ENCODE measurements at places on chromosomes 3 and 15.

DNA sequence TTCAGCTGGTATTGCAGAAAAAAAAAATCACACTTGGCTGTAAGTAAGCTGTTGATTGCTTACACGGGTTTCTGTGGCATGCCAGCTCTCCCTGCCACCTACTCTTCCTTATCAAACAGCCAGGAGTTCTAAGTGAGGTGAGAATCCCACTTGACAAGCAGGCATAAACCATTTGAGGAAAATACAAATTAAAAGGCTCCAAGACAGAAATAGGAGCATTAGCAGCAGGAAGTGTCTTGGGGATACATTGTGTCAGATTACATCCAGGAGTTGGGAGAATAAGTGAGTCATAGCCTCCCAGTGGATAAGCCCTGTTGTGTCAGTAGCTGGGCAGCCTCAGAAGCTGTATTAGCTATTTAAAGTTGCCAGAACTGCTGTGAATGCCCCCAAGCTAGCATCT, 256.0 kb downstream of the CNTN4 start:
- DNase-seq: no peak

DNA sequence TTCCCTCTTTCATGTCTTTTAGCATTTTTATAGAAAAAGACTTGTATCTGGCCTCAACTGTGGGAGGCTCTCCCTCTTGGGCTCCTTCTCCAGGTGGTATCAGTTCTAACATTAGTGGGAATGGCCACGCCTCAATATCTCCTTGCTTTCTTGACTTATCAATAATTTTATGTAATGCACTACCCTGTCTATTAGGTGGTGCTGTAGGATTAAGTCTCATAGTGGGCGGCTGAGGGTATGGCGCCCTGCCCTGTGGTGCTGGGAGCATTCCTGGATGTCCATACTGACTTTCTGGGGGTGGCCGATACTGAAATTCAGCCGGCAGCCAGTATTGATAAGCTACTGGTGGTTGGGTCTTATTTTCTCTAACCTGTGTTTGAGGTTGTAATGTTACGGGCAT, 8.7 kb upstream of the RPUSD3 start:
- no peak for DNase-seq

DNA sequence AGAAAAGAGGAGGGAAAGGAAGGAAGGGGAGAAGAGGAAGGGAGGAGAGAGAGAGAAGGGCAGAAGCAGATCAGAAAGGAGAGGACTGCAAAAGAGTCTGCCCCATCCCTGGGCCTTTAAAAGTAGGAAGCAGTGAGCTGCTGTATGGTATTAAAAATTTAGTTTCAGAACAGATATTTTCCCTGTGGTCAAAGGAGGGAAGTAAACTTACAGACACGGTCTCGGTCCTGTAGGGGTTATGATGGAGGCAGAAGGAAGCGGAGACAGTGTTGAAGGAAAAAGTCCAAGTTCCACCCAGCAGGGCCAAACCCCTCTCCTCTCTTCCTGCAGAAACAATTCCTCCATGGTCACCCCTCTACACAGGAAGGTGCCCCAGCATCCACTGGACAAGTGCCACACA, 122.0 kb upstream of the PROK2 start:
- no peak for DNase-seq

GRCh38 chr3:25423780-25424588, 4.1 kb upstream of the RARB start:
- no peak for DNase-seq

DNA sequence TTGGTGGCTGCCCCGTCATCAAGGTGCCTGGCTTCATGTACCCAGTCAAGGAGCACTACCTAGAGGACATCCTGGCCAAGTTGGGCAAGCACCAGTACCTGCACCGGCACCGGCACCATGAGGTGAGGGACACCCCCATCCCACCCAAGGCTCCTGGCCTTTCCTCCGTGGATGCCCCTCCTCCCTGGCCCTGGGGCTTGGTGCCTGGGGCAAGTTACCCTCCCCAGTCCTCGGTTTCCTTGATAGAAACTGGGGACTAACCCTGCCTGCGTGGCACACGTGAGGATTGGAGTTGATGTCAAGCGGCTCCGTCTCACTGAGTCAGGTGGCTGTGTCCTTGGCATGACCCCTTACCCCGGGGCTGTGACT, 43.9 kb downstream of the DHX30 start:
- no peak for DNase-seq

DNA sequence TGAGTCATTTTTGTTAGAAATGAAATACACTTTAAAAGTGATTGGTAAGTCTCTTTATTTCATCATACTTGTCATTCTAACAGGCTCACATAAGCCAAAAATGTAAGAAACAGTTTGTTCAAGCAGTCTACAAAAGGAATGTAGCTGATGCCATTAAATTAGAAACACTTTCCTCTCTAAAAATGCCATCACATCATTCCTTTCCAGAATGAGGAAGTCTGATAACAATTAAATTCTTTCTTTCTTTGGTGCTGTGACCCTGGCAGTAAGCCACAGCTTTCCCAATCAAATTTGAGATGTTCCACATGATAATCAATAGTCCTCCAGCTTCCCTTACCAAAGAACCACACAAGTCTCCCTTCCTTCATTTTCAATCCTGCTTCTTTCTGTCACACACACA, 9.4 kb upstream of the P2RY1 start:
- DNase-seq: no peak

- no peak for DNase-seq
Observed at GRCh38 chr3:160638184-160638583, 38.8 kb upstream of the ARL14 start.

DNA sequence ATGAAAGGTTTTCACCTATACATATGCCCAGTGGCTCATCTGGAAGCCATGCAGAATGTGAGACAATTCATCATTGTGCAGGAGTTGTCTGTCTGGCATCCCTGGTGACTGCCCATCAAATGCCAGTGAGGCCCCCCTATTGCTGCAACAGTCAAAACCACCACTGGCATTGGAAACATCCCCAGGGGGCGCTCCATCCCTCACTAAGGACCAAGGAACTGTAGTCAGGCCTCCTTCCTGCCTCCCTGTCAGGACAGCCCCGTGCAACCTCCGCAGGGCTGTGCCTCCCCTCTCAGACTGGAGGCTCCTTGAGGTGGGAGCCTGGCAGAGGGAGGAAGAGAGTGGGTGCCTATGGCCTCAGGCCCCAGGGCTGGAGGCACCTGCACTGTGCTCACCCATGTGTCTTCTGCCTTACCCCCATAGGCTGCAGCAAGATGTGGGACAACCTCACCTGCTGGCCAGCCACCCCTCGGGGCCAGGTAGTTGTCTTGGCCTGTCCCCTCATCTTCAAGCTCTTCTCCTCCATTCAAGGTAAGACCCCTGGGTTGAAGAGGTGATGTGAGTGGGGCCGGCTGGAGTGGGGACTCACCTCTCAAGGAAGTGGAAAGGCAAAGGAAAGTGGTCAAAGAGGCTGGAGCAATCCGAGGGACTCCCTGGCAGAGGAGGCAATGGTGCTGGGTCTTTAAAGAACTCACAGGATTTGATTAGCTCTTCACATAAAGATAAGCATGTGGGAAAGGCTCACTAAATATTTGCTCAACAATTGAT, 16.5 kb downstream of the VIPR1 start:
- DNase-seq: peak; percentile 22

DNA sequence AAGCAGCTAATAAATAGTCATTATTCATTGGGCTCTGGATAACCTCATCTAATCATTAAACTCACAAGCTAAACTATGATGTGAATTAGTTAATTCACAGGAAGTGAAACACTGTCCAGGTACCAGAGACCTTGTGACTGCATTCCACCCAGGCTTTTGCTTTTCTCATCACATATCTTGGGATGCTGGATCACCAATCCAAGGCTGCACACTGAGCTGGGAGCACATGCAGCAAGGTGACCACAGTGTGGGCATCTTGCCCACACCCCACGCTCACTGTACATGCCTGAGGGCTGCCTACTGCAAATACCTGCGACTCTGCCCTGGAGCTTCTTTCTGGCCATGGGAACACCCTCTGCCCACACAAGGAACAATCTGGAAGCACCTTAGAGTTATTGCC, 40.6 kb upstream of the TNFAIP8L3 start:
- DNase-seq: no peak

- no peak for DNase-seq
Observed at GRCh38 chr3:45124352-45124751, 21.8 kb downstream of the CDCP1 start.

GRCh38 chr3:167762296-167762695, 26.8 kb downstream of the SERPINI1 start:
- no peak for DNase-seq

DNA sequence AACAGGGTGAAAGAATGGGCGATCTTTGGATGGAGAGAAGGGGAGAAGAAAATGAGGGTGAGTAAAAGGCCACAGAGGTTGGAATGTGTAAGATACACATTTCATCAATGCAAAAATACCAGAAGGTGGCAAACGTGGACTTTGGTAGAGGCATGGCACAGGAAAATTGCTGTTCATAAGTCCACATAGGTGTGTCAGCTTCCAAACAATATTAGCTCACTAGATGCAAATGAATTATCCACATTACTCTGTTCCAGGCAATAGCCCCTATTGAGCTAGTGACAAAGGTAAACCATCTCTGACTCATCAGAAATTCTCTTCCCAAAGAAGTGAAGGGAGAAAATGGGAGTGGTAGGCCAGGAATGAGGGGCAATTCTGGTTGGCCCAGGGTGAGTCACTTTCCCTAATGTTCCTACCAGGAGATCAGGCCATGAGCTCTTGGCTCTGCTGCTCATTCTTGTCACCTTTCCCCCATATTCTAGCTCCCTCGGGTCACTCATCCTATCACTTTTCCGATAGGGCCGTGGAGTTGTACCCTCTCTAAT, 19.9 kb downstream of the ACKR2 start:
- no peak for DNase-seq

DNA sequence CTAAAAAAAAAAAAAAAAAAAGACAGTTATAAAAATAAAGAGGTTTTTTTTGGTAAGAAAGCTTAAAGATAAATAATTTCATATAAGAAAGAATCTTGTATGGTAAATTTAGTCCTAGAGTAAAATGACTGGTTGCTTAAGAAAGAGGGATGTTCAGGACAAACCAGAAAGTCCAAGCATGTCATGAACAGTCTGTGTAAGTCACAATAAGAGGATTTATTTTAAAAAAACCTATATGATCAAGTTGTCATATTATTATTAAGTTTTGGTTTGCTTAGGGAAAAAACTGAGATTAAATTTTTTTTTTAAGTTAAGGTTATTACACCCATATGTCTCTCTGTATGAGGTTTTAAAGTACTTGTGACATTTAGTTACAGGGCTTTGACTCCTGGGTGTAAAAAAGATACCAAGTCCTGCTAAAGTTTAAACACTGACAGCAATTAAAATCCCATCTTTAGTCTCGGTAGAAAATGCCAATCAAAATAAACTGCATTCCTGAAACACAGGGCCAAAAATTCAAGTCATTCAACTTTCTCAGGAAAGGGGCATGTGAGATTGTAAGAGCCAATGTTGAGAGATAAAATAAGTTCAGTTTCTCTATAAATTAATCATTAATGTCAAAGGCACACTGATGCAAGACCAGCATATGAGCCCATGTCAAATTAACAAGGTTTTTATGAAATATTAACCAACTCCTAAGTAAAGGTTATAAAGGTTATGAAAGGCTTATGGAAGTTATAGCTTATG, 8.5 kb upstream of the BDH1 start:
- no peak for DNase-seq

- DNase-seq: no peak
Observed at GRCh38 chr3:52827866-52828376, 2.6 kb downstream of the ITIH4 start.

DNA sequence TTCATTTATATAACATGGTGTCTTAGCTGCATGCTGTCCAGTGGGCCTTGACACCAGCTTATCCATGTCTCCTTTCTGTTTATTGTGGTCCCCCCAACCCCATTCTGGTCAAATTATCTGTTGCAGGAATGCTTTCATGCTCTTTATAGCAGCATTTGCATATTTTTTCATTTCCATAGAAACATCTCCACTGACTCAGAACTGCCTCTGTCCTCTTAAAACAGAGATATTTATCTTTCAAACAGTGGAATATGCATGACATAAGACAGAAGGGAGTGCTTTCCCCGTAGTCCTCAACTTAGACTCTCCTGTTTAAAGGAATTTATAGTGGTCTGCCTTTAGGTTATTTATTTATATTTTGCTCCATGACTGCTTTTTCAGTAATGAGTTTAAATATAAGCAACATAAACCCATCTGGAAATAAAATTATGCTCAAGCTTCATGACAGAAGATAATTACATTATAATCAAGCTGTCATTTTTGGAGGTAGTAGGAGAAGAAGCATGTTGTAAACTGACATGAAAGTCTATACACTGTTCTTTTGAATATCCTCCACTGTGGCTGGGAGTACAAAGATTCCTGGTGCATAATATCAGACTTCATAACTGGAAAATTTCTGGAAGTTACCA, 179.5 kb upstream of the CD96 start:
- DNase-seq: no peak

GRCh38 chr15:89693696-89694095, 3.1 kb downstream of the WDR93 start:
- DNase-seq: no peak

- no peak for DNase-seq
Observed at GRCh38 chr3:53821631-53822121, 24.5 kb downstream of the CHDH start.

GRCh38 chr3:113454630-113455029, 13.3 kb upstream of the CFAP44 start:
- DNase-seq: no peak

DNA sequence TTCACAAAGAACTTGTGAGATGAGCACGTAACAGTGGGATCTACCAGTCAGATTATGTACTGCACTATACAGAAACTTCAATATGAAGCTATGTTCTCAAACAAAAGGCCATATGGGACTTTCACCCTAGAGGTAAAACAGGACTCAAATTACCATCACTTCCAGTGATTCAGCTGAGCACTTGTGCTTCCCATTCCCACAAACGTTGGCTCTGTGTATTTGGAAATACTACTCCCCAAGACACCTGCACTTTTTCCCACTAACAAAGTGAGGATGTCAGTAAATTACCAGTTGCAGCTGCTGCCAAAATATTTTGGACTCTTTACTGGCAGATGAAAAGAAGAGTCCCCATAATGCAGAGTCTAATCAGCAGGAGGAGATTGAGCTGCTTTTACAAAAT, 1570.1 kb downstream of the SI start:
- no peak for DNase-seq

DNA sequence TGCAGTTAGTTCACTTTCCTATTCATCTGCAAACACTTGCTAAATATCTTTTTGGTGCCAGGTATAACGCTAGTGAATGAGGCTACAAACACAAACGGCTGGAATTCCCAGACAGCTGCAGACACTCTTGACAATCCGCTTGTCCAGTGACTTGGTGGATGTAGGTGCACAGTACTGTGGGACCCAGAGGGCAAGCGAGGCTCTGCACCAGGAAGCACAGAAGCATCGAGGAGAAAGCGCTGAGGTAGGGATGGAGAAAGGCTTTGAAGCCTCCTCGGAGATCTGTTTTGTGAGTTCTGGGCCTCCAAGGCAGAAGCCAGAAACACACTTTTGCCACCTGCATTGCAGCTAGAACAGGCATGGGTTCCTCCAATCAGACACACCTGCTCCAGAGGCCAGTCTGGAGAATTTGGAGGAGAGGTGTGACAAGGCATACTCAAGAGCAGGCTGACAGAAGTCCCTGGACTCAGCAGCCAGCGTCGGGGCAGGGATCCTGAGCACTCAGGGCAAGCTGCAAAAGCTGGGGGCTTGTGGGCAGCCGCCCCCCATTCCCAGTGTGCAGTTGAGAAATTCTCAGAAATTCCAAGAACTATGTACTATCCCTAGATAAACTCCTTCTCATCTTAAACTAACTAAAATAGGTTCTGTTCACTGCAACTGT, 232.5 kb downstream of the OCA2 start:
- DNase-seq: no peak

All from activated T-cell treated with anti-CD3 and anti-CD28 coated beads, Interleukin-2, amount 50 U/mL, for 72 hours (primary cell).